ENCODE measurements at places on chromosomes 4 and X.

DNA sequence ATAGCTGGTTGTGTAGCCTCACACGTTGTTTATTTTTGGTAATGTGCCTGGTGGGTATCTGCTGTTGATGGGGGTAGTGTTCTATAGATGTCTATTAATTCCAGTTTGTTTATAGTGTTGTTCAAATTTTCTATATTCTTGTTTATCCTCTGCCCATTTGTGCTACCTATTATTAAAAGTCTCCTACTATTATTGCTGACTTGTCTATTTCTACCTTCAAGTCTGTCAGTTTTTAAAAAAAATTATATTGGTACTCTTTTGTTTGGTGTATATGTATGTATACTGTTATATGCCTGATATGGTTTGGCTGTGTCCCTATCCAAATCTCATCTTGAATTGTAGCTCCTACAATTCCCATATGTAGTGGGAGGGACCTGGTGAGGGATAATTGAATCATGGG is 578.6 kb downstream of the PCDH7 start:
- no peak for DNase-seq

DNA sequence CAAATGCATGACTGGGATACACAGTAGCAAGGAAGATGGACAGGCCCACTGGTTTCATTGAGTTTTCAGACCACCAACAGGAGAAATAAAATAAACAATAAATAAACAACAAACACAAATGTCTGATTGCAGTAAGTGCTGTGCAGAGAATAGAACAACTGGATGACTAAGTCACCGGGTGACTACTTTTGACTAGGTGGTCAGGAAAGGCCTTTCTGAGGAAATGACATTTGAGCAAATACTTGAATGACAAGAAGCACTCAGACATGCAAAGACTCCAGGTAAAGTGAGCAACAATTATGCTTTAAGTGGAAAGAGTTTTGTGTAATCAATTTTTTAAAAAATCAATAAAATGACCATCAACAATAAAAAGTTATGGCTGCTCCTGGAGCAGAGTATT is 137.7 kb downstream of the BTC start:
- no peak for DNase-seq

- no peak for DNase-seq
These were observed 524.7 kb downstream of the SPRY1 start for GRCh38 chr4:123921339-123921738.

DNA sequence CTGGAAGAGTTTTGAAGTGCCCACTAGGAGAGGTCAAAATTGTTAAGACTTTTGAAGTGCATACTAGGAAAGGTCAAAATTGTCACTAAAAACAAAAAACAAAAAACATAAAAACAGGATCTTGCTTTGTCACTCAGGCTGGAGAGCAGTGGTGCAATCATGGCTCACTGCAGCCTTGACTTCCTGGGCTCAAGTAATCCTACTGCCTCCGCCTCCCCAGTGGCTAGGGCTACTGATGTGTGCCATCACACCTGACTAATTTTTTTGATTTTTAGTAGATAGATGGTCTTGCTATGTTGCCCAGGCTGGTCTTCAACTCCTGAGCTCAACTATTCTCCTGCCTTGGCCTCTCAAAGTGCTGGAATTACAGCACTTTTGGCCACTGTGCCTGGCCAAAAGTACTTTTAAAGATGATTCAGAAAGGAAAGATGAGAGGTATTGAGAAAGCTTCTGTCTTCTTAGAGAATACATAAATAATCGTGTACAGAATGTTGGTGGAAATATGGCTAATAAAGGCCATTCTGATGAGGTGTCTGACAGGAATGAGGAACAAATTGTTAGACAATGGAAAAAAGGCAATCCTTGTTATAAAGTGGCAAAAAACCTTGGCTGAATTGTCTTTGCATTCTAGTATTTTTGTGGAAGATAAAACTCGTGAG is 43.3 kb upstream of the STX18 start:
- no peak for DNase-seq

- no peak for DNase-seq
These were observed 39.8 kb upstream of the TCEAL2 start for GRCh38 chrX:102085706-102086105.

GRCh38 chr4:48899432-48899749 is 7.2 kb downstream of the OCIAD2 start:
- no peak for DNase-seq

GRCh38 chr4:47222276-47222675 is 190.9 kb downstream of the GABRB1 start:
- DNase-seq = no peak

Data from C1 segment of cervical spinal cord (tissue), 14 donors.